ENCODE measurements at places on chromosomes 2 and 18. TPM values are rescaled to one million over a fixed set of nuclear protein-coding genes. Genes with fewer than 3 reads are reported as not detected.

SLC14A1 gene
- 0.34 TPM for total RNA-seq

GPD2 gene
- 19.7 TPM for total RNA-seq

MC5R gene
- not detected for total RNA-seq

DNA sequence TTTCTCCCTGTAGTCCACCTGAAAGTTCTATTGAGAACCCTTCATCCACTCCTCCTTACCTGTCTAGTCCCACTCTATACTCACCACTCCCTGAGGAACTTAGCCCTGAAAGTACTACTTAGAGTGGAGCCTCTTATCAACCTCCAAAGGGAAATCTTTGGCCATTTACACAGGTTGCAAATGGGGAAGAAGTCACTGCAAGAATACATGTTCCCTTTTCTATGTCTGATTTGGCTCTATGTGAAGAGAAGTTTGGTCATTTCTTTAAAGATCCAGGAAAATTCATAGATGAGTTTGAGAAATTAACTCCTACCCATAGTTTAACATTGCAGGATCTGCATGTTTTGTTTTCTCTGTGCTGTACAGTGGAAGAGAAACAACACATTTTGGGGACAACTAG, 22.9 kb upstream of the MGAT4A start:
- DNase-seq = no peak

DSG2 gene
- total RNA-seq = 15.5 TPM
